ENCODE measurements at places on chromosomes 12 and 14.

DNA sequence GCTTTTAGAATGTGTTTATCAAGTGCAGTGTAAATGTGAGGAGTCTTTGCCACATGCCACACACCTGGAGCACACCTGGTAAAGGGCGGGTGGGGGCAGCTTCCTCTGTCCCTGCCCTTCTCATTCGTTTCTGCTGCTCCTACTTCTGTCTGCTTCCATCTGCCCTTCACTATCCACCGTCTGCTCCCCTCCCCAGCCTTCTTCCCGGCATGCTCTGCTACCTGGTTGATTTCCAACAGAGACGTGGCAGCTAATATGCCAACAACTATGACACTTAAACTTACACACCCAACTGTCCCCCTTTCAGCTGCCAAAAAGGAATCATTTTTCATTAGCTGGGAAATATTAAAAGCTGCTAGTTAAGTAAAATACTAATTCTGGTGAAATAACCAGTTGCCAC is 9.1 kb upstream of the CARMIL3 start:
- no peak for DNase-seq

DNA sequence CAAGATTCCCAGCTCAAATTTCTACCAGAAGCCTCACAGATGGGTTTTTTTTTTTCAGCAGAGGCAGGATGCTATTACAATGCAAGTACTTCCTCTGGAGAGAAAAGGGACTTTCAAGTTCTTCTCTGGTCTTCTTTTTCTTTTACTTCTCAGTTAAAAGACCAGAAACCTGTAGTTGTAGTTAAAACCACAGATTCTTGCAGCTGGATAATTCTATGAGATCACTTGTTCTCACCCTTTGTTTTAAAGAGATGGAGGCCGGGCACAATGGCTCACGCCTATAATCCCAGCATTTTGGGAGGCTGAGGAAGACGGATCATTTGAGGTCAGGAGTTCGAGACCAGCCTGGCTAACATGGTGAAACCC is 47.6 kb upstream of the OVCH1 start:
- DNase-seq: no peak

DNA sequence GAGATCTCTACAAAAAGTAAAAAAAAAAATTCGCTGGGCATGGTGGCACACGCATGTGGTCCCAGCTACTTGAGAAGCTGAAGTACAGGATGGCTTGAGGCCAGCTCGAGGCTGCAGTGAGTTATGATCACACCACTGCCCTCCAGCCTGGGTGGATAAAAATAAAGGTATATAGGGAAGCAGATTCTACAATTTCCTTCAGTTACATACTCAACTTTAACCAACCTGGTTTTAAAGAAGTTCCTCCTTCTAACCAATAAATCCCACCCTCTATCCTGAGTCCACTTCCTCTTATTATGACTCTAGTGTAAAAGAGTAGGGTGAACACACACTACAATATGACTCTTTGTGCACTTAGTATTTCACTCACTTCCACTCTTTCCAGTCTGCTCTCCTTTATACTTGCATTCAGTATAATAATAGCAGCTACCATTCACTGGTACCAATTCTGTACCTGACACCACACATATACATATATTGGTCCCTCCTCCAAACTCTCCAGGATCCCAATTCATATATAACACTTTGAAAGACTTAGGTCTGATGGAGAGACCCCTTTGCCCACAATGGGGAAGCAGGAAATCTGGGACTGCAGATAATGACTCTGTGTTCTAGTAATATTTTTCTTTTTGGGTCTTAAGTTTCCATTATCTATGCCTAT is 2.3 kb downstream of the ARF3 start:
- DNase-seq: no peak

- no peak for DNase-seq
These were observed 15.0 kb upstream of the MDM2 start for GRCh38 chr12:68792952-68793351.

DNA sequence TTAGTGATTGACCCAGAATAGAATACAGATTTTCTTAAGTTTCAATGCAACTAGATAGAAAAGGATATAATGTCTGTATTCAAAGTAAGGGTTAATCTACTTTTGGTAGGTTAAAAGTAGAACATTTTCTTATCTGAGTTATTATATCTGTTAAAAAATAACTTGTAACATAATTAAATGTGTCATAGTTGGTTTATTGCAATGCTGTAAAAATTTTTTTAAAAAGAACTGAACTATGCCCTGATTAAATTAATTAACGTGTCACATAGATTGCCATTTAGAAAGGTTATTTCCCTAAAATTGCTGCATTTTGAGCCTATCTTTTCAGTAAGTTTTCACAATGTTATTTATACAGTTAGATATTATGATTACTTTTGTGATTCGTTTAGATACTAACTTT is 89.2 kb downstream of the PDE3A start:
- no peak for DNase-seq

GRCh38 chr14:106459971-106460730 is 933.8 kb downstream of the TMEM121 start:
- DNase-seq: no peak

- DNase-seq: no peak
These were observed 49.2 kb upstream of the NCOR2 start for GRCh38 chr12:124616394-124617221.

GRCh38 chr12:31804185-31804504 is 75.3 kb upstream of the AMN1 start:
- DNase-seq: no peak

- no peak for DNase-seq
These were observed 15.8 kb downstream of the TMEM106C start for GRCh38 chr12:47979166-47979565.

GRCh38 chr12:8562310-8562709 is 21.6 kb upstream of the CLEC4E start:
- DNase-seq: no peak

DNA sequence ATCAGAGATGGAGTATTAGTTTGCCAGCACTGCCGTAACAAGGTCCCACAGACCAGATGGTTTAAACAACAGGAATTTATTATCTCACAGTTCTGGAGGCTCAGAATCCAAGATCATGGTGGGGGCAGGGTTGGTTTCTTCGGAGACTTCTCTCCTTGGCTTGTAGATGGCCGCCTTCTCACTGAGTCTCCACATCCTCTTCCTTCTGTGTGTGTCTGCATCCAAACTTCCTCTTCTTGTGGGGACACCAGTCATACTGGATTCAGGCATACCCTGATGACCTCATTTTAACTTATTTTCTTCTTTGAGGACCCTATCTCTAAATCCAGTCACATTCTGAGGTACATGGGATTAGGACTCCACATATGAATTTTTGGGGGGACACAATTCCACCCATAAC is 455.5 kb downstream of the RGS6 start:
- DNase-seq: no peak

GRCh38 chr12:49707812-49708147 is 575 bp upstream of the FMNL3 start:
- no peak for DNase-seq

- DNase-seq: no peak
These were observed 36.8 kb downstream of the PPTC7 start for GRCh38 chr12:110546339-110546738.

- DNase-seq: no peak
These were observed 90.8 kb downstream of the PRICKLE1 start for GRCh38 chr12:42498549-42499247.

DNA sequence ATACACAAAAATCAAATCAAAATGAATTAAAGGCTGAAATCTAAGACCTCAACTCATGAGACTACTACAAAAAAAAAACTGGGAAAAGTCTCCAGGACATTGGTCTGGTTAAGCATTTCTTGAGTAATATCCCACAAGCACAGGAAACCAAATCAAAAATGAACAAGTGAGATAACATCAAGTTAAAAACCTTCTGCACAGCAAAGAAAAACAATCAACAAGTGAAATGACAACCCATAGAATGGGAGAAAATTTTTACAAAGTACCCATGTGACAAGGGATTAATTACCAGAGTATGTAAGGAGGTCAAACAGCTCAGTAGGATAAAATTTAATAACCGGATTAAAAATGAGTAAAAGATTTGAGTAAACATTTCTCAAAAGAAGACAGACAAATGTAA is 338.7 kb downstream of the SLC16A7 start:
- DNase-seq: no peak
